ENCODE measurements at places on chromosomes 1 and 21.
A peak's percentile ranks its signal among the peaks of the same experiment; 100 is the strongest.

GRCh38 chr1:35499652-35500176, 57.5 kb downstream of the KIAA0319L start:
- DNase-seq = peak; percentile 44

DNA sequence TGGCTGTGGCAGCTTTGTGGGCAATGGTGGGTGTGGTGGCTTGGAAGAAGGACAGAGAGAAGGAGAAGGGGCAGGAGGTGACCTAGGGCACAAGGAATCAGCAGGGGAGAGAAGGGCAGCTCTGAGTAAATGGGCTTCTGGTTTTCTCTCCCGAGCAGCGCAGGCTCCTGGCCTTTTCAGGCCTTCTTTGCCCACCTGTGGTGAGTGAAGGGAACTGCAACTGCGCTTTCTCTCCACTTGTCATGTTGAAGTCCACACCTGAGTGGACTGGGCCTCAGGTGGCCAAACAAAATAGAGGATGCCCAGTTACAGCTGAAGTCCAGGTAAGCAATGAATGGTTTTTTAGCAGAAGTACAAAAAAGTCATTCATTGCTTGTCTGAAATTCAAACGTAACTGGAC, 29.4 kb upstream of the KCNA10 start:
- DNase-seq = peak; percentile 19

DNA sequence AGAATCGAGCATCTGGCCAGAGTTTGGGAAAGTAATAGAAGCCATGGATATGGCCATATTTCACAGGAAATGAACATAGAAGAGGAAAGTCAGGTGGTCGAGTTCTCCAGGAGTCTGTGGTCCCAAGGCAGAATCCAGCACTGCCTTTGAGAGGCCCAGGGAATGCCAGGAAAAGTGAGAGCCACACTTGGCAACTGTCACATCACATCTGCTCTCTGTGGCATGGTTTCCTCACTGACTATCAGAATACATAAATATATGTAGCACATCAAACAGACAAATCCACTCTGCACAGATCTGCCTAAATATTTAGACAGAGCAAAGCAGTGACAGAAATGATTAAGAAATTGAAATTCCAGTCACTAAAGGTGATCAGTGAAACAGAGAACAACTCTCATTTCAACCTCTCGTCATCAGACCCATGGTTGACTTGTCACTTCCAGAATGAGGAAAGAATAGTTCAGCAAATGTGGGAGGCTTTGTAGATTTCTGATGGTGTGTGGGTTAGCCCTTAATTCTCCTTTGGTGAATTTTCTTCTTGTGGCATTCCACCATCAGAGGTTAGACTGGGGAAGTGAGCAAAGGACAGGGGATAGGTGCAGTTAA, 58.8 kb upstream of the MAN1A2 start:
- DNase-seq = no peak

- no peak for DNase-seq
Observed at GRCh38 chr1:81190003-81190402, 610.7 kb upstream of the ADGRL2 start.

DNA sequence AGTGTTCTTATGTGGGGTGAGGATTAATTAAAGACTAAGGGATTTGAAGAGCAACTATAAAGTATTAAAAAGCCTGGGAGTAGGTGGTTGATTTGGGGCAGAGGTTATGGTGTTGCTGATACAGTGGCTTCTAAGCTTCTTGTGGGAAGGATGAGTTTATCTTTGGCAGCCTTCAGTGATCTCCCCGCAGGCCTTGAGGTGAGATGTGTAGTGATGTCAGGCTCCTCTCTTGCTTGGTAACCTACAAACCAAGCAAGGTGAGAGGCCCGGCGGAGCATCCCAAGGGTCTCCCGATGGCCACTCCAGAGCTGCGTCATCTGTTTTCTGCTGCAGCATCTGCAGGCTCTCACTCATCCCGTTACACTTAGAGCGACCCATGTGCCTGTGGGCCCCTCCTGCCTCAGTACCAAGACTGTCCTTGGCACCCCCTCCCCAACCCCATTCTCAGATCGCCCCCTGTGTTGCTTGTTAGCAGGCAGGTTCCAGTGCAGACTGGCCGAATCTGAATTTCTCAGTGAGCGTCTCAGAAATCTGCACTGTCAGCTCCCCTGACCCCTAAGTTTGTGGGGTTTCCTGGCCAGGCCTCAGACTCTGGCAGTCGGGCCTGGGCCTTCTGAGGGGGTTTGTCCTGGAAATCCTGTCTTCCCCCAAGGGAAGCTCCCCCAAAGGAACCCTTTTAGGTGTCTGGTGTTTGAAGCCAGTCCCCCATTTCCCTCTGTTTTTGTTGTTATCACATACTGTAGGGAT, 77.9 kb downstream of the GALNT2 start:
- no peak for DNase-seq

DNA sequence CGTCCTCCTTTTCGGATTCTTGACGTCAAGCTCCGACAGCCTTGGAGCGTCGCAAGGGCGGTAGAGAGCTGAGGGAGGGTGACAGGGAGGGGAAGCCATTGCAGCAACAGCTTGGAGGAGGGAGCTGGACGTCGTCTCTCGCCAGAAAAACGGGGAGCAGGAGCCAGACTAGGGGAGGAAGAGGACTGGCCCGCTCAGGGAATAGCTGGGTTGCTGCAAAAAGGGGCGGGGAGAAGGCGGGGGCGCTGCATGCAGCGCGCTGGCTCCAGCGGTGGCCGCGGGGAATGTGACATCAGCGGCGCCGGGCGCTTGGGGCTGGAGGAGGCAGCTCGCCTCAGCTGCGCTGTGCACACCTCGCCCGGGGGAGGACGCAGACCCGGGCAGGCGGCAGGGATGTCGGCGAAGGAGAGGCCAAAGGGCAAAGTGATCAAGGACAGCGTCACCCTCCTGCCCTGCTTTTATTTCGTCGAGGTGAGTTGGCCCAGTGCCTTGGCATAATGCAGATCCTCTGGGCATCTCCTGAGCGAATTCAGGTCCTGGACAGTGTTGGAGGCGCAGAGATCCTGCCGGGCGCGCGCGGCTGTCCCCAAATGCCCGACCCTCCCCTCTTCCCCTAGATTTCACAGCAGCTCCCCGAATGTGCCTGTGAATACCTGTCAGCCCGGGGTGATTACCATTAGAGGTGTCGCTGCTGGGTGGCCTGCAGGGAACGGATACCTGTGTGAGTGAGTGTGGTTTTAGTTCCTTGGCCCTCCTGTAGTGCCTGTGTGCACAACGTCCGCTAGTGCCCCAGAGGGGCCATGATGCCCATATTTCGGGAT, at the start of gene PLPPR4:
Gene PLPPR4 (plus strand): TSS at position 292 of the 821 bp plus-strand sequence. CDS start 102 bp downstream, at position 394.
- no peak for DNase-seq

DNA sequence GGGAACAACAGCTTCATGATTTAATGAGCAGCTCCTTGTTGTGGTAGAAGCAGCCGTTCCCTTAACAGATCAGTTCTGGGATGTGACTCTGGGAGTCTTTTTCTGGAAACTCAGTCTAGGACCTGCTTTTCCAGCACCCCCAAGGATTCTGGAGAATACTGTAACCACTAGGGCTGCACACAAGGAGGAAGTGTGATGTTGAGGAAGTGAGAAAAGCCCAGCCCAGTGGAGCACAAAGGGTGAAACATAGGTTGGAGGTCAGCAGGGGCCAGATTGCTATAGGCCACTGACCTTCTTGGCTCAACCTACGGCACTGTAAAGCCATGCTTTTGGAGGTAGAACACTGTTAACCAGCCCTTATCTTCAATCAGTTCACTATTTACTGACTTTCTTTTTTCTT, 10.1 kb upstream of the PLA2G5 start:
- peak; percentile 7 for DNase-seq

DNA sequence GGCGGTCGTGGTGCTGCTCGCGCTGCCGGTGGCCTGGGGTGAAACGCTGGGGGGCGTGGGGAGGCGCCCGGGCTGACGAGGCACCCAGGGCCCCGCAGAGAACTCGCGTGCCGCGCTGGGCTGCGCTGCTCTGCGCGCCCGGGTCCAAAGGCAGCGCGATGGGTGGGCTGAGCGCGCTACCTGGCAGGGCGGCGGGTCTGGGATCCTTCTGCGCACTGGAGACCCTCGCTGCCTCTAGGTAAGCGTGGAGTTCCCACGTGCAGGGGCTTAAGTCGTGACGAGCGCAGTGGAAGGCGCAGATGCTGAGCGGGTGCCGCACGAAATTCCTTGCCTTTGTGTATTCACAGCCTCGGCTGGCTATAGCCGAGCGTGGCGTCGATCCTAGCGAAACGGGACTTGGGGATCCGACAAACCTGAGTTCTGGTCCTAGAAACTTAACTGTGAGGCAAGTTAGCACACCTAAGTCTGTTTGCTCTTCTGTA, 24.6 kb downstream of the CR1L start:
- no peak for DNase-seq

DNA sequence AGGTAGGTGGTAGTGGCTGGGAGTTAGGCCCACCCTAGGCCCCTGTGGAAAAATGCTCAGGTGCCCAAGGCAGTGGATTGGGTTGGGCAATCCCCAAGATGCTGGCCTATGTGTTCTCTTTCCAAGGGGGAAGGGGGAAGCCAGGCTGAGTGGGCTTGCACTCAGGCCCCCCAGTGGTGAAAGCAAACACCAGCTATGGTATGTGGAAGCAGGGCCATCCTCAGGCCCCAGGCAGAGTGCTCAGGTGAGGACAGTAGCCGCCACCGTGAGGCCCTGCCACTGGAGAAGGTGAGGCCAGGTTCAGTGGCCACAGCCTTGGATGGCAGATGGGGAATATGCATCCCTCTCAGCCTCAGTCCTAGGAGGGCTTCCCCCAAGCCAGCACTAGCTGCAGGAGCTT, 11.8 kb downstream of the LY9 start:
- DNase-seq = no peak

- DNase-seq = peak; percentile 69
Observed at GRCh38 chr21:41170859-41171609, 3.1 kb downstream of the BACE2 start.

DNA sequence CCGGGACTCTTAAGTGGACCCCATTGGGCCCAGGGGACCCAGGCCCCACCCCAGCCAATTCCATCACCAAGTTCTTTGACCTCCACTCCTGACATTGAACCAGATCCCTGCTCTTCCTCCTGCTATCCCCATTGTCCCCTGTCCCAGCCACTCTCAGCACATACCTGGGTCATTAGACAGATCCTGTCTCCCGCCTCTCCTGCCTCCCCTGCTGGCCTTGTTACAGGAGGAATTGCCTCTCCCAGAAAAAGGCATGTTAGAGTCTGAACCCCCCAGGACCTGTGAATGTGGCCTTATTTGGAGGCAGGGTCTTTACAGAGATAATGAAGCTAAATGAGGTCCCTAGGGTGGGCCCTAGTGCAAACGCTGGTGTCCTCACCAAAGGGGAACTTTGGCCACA, 301.9 kb downstream of the NPHP4 start:
- DNase-seq = no peak

DNA sequence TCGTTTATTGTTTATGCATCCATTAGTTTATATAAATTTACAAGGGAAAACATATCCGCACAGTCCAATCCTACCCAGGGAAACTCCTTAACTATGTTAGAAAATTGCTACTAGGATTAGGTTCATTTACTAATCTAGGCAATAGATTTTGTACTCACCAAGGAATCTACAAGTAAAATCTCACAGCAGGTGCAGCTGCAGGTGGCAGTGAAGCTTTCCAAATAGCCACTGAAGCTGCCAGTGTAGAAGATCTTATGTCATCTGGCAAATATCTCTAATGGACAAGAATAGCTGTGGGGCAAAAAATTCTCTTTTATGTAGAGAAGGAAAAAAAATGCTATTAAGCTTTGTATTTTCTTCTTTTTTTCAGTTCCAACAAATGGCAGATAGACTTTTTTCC, 963.4 kb upstream of the ADGRL4 start:
- DNase-seq = no peak

GRCh38 chr1:26851106-26851684, 11.8 kb upstream of the SFN start:
- DNase-seq = no peak

- DNase-seq = no peak
Observed at GRCh38 chr1:61491497-61491896, 233.4 kb downstream of the TM2D1 start.

GRCh38 chr1:212101251-212101650, 65.7 kb downstream of the DTL start:
- no peak for DNase-seq

- no peak for DNase-seq
Observed at GRCh38 chr1:30525971-30526651, 197.3 kb downstream of the MATN1 start.

GRCh38 chr21:16792101-16792500, 720.7 kb upstream of the CXADR start:
- DNase-seq = no peak

DNA sequence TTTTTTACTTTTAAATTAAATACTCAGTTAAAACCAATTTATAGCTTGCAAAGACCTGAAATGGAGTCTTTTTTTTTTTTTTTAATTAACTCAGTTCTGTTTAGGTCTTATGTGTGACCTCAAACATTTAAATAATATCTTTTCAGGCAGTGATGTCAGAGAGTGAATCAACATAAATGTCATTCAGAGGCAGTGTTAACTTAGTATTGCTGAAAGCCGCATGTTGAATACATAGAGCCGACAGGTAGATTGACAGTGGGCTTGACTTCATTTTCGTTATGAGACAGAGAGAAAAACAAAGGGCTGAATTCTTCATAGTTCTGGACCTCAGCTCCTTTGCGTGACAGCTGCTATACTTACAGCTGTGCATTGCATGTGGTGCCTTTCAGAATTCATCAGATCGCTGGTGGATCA, 51.5 kb downstream of the PRDM2 start:
- DNase-seq = no peak

DNA sequence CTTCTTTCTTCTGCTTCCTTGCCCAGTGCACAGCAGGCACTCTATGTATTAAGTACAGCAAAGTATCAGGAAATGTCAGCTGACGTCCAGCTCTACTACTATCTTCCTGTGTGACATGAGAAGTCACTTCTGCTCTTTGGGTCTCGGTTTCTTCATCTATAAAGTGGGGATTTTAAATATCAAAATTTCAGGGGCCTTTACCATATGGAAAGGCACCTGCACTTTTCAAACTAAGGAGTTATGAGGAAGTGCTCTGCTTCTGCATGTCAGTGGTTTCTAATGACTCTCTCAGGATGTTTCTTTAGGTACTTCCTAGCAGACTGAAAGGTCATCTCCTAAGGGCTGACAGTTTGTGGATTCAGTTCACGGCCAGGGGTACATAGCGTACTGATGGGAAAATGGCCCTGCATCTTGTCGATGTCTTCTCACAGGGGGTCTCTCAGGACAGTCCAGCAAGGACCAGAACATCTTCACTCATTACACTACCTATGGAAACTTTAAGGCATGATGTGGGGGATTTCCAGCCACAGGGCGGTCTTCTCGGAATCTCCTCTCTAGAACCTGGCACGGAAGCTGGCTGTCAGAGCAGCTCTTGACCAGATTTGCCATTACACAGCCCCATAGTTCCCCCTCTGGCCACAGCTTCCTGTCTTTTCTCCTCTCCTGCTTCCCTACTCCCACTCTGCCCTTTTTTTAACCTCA, 42.0 kb upstream of the MTF1 start:
- no peak for DNase-seq

DNA sequence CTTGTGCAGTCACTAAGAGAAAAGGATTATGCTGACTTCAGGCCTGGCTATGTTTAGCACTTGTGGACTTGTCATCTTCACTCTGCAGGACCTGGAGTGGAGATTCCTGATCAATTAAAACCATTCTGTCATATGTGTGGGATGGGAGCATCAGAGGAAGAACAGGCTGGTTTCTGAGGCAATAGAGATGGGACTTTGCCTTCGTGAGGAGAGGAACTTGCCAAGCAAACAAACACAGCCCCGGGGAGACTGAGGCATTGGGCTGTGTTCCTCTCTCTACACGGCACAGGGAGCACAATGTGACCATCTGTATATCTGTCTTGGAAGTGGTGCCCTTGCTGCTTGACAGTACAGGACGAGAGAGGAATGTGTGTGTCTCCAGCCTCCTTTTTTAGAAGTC, 23.1 kb downstream of the VASH2 start:
- DNase-seq = no peak

All from small intestine (tissue), 16 donors.